ENCODE measurements at places on chromosomes 2 and 18. TPM values are rescaled to one million over a fixed set of nuclear protein-coding genes. Genes with fewer than 3 reads are reported as not detected.
A peak's percentile ranks its signal among the peaks of the same experiment; 100 is the strongest.

Gene TUBA3E
- total RNA-seq: not detected

DNA sequence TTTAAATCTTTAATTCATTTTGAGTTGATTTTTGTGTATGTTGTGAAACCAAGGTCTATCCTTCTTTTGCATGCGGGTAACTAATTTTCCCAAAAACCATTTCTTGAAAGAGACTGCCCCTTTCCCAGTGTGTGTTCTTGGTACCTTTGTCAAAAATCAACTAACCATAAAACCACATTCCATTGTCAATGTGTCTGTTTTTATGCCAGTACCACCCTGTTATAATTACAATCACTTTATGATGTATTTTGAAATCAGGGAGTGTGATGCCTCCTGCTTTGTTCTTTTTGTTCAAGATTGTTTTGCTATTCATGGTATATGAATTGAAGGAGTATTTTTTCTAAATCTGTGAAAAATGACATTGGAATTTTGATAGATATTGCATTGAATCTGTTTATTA is 689.6 kb downstream of the TSN start:
- no peaks in the 10 kb centered on the region for H3K27me3 ChIP-seq
- no peaks in the 10 kb centered on the region for H3K36me3 ChIP-seq

DNA sequence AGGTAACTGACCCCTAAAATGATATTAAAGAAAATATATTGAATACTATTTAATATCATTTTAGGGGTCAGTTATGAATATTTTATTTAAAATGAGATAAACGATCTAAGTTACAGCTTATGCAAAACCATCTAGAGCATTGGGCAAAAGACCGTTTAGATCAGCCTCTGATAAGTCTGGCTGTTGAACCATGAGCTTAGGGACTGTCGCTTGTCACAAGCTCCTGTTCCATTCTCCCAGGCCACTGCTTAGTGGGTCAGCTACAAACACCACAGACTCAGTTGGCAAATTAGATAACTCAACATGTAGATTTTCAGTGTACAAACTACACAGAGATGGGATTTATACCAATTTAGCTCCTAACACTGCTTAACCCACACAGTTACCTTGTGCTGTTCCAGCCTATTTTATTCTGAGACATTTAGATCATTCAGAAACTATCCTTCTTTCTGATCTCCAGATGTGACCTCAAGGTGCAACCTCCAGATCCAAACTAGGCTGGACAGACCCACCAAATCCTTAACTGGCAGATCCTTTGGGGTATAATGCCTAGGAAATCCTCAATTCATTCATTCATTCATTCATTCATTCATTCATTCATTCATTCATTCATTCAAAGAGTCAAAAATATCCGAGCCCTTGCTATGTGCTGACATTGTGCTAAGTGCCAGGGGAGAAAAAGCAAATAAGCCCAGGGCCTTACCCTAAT is 82.8 kb downstream of the HRH4 start:
- no peaks in the 10 kb centered on the region for H3K27me3 ChIP-seq
- no peak overlapping the region for H3K27ac ChIP-seq
- no peak for DNase-seq
- no peak overlapping the region for H3K4me3 ChIP-seq
- no peaks in the 10 kb centered on the region for H3K4me1 ChIP-seq
- no peaks in the 10 kb centered on the region for H3K36me3 ChIP-seq

DNA sequence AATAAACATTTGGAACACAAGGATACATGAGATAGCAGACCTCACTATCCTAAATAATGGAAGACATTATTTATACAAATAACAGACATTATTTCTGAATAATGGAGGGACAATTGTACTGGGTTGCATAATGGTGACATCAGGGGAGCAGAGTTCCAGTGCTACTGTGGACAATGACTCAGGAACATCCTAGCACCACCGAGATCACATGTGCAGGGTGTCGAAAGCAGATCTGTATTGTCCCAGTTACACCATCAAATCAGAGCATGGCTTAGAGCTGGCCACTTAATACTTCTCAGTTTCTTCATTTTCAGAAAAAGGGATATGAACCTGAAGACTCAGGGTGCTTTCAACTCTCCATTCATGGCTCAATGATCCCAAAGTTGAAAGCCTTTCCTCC is 249.1 kb upstream of the RBMS1 start:
- H3K4me1 ChIP-seq: no peaks in the 10 kb centered on the region
- H3K27me3 ChIP-seq: no peaks in the 10 kb centered on the region
- no peak for DNase-seq
- H3K27ac ChIP-seq: no peak overlapping the region
- no peaks in the 10 kb centered on the region for H3K36me3 ChIP-seq

DNA sequence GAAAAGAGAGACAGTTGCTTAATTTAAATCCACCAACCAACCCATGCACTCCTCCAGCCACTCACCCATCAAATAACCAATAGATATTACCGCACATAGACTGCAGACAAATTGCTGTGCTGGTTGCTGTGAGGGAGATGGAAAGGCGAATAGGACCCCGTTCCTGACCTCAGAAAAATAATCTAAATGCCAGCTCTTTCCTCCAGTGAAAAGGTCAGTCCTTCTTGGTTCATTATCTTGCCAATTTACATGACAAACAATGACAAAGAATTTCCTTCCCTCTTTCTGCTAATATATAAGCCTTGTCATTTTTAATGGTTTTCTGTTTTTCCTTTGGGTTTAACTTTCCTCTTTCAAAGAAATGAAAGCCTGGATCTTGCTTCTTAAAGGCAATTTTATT is 61.6 kb downstream of the MEP1B start:
- no peaks in the 10 kb centered on the region for H3K27me3 ChIP-seq
- H3K36me3 ChIP-seq: no peaks in the 10 kb centered on the region
- no peak overlapping the region for H3K4me3 ChIP-seq

Gene ZNF516
- total RNA-seq: 21.6 TPM

DNA sequence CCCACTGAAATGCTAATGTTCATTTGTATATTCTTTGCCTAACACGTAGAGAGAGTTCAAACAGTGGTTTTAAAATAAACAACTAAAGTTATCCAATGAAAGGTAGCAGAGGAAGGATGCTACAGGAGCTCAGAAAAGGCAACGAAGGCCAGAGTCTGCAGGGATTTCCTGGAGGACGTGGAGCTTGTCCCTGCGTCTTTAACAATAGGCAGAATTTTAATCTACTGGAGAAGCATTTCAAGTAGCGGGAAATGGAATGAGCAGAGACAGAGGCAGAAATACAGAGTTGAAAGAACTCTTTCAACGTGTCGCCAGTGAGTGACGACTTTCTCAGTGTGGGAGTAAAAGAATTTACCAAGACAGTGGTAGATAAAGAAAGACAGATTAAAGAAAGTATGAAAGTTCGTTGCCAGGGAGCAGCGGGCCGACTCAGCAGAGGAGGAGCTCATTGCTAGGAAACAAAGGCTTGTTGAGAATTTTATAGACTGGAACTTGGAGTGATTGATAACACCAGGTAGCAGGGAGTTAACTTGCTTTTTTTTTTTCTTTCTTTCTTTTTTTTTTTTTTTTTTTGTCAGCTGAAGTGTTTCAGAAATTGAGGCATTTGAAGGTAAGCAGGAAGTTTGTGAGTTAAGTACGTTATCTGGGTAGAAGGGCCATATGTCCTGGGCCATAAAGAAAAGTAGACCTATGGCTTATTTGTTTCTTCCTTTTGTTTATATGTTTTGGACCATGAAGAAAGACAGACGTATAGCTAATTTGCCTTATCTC is 625 bp upstream of the NBAS start:
- no peaks in the 10 kb centered on the region for H3K27me3 ChIP-seq
- no peak for DNase-seq
- H3K4me3 ChIP-seq: peak overlapping the region; percentile 78
- H3K27ac ChIP-seq: peak overlapping the region; percentile 72
- no peaks in the 10 kb centered on the region for H3K4me1 ChIP-seq
- H3K36me3 ChIP-seq: no peaks in the 10 kb centered on the region
